GM12891 (cell line): ENCODE measurements at places on chromosomes 16 and 17.

DNA sequence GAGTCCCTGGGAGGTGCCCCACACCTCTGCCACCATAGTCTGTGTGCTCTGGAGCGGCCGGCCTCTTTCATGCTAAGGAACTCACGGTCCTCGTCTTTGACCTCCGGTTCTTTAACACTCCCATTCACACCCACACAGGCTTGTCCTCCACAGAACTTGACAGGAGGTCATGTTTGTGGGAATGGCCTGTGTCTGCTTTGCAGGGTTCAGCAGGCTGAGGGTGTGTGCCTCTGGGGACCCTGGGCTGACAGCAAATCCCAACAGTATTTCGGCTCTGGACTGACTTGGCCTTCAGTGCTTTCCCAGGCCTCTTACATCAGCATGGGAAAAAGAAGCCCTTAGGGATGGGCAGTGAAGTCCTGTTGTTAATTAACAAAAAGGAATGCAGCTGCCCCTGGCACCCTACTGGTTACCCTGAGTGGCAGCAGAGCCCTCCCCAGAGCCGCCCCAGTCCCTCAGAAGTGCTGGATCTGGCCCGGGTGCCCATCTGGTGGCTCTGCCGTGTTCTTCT lies 35.4 kb upstream of the ADORA2B start:
- DNase-seq: no peak

GRCh38 chr17:73976147-73976546 lies 227.3 kb upstream of the RPL38 start:
- no peak for DNase-seq

DNA sequence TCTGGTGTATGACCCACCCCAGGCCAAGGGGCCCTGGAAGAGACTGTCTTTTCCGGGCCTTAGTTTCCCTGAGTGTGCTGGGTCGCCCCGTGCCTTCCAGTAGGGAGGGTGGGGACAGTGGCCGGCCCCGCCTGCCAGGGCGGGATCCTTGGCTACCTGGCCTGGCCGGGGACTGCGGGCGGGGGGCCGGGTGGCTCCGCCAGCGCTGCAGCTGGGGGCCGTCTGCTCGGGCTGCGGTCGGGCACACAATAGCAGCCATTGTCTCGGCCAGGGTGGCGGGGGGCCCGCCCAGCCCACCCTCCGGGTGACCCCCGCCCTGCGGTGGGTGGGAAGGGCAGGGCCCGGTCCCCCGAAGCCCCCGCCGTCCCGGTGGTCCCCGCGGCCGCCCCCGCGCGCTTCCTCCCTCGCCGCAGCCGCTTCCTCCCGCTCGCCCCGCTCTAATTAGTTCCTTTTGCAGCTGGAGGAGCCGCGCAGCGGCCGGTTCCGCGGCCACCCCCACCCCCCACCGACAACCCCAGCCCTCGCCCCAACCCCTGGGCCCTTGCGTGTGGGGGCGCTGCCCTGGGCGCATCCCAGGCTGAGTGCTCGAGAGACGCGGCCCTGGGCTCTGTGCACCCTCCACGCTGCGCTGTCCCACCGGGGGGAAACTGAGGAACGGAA lies 11.6 kb downstream of the GLIS2 start:
- no peak for DNase-seq

GRCh38 chr17:17191346-17191792 lies 14.8 kb downstream of the PLD6 start:
- DNase-seq: no peak

GRCh38 chr16:27244363-27244755 lies 24.2 kb downstream of the NSMCE1 start:
- no peak for DNase-seq

DNA sequence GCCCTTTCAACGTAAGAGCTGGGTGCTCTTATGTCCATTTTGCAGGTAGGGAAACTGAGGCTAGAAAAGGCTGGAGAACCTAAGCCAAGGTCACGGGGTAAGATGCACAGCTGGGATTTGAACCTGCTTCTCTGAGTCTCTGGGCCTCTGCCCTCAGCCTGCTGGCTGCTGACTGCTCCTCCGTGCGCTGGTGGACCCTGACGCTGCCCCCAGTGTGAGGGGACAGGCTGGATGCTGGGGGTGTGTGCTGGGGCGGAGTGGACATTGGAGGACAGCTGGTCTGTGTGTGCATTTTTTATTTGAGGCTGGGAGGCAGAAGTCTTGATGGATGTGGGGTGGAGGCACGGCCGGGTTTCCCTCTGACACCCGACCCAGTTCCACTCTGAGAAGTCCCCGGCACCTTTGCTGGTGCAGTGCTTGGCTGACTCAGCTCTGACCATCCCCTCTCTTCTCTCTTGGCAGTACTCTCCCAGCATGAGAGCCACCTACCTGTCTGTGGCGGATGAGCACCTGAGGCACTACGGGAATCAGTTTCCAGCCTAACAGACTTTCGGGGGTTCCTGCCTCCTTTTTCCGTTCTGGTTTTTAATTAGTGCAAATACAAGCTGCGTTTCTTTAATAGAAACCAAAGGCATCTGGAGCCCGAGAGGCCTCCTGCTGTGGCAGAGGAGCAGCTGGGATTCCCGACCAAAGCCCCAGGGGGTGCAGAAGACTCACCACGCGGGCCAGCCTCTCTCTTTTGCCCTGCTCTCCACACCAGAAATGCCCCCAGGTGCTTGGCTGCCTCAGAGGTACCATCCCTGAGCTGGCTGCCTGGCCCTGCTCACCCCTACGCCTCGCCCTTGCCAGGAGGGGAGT lies 14.1 kb upstream of the DNAI2 start:
- no peak for DNase-seq

DNA sequence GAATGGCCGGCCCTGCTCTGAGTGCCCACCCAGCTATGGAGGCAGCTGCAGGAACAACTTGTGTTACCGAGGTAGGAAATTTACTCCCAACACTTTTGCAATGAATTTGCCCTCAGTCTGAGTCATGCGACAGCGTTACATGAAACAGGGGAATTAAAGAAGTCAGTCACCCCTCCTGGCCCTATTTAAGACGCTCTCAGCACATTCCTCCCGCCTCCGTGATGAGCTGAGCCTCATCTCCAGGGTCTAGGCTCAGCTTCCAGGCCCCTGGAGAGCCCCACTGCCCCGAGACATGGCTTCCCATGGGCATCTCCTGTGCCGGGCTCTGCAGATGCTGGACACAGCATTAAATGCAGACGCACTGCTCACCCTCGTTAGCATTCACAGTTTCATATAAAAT lies 35.0 kb downstream of the CRISPLD2 start:
- DNase-seq: no peak
